SIG-M5 (cell line): ENCODE measurements at places on chromosomes 4 and X.

DNA sequence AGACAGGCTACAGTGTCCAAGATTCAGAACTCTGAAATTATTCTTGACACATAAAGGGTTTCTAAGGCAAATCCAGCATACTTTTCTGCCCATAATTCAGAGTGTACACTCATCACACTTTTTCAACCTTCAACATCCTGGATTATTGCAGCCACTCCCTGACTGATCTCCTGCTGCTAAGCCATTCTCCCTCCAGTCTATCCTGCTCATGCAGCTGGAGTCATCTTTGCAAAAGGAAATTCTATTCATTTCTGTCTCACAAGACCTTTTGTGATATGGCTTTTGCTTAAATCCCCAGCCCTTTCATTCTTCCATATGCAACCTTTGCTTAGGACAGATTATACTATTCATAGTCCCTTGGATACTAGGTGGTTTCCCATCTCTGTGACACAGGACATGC lies 236.1 kb upstream of the LDB2 start:
- no peak for DNase-seq

- no peak for DNase-seq
These were observed 393.7 kb upstream of the INTU start for GRCh38 chr4:127238956-127239475.

DNA sequence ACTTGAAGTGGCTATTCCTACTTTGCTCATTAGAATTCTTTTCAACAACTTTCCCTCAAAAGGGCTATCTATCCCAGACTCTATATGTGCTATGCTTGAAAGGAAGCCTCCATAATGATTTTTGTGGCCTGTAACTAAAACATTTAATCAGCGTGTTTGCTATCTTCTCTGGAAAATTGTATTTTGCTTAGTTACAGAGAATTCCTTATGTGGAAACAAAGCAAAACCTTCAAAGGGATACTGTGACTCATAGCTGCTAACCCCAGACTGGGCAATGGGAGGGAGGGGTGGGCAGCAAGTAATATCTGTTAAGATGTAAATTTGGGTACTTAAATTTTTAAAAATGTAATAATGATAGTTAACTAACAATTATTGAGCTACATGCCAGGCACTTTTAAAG lies 3.7 kb downstream of the SLC25A14 start:
- DNase-seq = no peak

GRCh38 chrX:139801397-139801813 lies 93.4 kb upstream of the MCF2 start:
- DNase-seq = no peak

- DNase-seq = no peak
These were observed 277.4 kb downstream of the PAPSS1 start for GRCh38 chr4:107442538-107443111.

DNA sequence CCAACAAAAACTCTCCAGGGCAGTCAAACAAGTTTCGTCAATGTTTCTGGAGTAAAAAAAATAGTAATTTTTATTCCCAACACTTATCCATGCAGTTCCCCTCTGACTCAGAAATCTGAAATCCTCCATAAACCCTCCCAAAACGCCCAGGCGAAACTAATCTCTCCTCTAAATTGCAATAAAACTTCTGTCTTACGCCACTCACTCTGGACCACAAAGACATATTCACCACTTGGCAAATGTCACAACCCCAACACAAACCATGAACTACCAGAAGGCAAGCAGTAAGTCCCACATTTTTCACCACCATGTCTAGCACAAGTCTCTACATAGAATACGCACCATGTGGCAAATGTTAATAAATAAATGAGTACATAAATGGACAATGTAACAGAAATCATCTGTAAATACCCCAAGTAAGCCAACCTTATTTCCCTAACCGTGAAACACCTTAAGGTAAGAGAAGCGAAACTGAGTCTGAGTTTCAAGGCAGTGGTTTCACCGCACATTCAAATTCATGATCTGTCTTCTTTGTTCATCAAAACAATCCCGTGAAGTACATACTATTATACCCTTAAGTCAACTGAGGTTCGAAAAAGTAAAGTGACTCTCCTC lies 1.6 kb downstream of the PAPSS1 start:
- DNase-seq = peak; percentile 45

GRCh38 chr4:97317671-97318070 lies 825.6 kb downstream of the STPG2 start:
- no peak for DNase-seq

- DNase-seq = no peak
These were observed 11.7 kb downstream of the MFAP3L start for GRCh38 chr4:170014359-170015011.

GRCh38 chr4:7341491-7342222 lies 93.1 kb downstream of the PSAPL1 start:
- no peak for DNase-seq

DNA sequence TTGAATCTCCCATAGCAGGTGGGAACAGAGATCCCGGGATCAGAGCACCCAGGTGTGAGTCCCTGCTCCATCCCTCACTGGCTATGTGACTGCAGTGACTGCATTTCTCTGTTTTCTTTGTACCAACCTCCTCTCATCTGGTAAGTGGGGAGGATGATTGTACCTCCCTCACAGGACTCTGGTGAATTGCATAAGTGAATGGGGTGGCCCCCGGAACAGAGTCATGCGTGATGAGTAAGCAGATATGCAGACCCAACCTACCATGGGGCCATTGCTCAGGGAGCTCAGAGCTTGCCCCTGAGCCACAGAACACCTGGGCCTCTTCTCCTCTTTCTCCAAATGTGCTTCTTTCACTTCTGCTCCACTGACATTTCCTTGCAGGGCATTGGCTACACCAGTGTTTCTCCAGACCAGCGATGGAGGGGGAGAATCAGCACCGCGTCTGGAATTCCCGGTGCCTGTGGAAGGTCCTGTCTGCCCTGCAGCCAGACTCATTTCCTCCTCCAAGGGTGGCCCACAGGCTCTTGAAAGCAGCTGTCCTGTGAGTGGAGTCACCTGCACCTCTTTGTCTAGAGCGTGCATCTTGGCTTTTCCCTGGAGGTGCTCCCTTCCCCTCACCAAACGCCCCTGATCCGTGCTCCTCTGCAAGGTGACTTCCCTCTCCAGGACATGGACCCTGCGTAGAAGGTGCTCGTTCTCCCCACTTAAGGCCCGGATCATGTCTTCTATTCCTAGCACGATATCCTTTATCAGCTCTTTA lies 30.0 kb downstream of the C4orf50 start:
- no peak for DNase-seq

DNA sequence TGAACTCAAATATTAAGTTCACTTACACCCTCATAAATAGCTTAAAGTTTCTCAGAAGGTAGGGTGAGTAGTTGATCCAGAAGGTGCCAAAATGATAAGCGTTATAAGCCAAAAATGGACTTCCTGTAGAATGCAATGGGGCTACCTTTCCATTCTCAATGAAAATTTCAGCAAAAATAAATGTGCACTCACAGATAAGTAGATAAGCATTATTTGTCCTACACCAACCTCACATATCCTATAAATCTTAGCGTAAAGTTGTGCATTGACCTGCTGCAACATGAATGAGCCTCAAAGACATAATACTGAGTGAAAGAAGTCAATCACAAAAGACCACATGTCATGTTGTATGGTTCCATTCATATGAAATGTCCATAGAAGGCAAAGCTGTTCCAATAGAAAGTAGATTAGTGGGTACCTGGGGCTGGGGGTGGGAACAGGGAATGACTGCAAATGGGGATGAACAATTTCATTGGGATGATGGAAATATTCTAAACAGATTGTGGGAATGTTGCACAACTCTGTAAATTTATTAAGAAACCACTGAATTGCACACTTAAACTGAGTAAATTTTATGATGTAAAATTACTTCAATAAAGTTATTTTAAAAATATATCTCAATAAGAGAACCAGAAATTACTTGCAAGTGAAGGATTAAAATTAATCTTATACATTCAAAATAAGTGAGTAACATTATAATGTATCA lies 100.9 kb downstream of the AMELX start:
- DNase-seq = no peak

DNA sequence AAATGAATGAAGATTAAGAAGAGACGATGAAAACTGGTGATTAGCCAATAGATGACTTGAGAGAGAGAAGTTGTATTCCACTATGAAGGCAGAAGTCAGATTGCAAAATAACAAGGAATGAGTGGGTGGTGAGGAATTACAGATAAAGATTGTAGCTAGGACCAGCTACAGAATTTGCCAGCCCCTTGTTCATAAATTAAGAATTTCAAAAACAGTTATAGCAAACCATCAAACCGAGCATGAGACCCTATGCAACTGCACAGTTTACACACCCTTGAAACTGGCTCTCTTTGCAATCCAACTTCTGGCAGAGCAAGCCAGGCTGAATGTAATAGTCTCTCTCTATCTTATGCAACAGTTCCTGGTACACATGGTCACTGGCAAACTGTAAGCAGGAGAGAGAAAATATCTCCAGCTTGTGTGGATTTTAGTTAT lies 35.2 kb downstream of the STAP1 start:
- no peak for DNase-seq

DNA sequence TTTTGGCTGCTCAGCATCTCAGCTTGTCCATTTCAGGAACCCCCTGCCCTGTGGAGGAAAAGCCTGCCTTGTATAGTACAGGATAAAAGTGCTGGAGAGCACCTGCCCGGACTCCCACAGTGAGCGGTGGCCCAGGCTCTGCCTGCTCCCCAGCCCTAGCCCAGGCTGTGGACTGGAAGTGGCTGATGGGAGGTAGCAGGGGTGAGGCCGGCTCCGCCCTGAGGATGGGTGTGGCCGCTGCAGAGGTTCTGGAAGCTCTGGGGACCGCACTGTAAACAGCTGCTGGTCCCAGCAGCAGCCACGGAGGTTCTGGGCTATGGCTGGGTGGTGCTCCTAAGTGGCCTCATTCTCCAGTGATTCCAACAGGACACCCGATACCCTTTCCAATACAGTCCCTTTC lies 56.6 kb upstream of the HELT start:
- DNase-seq = no peak

- no peak for DNase-seq
These were observed 190.1 kb downstream of the ADAMTS3 start for GRCh38 chr4:72378901-72379300.

DNA sequence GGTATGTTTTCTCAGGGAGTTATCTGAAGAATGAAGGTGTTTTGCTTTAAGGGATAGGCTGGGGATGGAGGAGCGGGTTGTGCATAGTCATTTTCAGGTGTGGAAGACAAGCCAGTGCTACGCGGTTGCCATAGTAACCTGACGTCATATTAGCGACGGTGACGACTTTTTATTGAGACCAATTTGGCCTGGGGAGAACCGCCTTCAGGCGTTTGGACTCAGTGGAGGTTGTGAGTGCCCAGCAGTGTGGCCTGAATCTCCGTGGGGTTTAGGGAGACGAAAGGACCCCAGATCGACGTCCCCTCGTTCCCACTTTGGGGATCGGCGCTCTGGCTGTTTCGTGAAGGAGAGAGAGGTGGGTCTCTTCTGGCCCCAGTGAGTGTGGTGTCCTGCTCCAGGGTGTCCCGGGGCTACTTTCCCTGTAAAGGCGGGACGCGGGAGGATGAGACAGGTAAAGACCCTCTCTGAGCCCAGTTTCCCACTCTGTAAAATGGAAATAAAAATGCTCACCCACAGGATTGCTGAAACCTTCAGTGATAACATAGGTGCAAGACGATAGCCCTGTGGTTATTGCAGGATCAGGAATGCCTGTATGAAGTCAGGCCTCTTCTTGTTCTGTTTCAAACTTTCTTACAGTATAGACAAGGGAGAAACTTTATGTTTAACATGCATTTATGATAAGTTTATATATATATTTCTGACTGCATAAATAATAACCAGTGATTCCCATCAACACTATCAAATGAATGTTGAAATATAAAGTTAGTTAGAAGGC lies 48.6 kb downstream of the GPRASP3 start:
- DNase-seq = no peak

- no peak for DNase-seq
These were observed 94.1 kb upstream of the GPR50 start for GRCh38 chrX:151082077-151082948.

- DNase-seq = no peak
These were observed 85.9 kb downstream of the REPS2 start for GRCh38 chrX:17032351-17032750.

DNA sequence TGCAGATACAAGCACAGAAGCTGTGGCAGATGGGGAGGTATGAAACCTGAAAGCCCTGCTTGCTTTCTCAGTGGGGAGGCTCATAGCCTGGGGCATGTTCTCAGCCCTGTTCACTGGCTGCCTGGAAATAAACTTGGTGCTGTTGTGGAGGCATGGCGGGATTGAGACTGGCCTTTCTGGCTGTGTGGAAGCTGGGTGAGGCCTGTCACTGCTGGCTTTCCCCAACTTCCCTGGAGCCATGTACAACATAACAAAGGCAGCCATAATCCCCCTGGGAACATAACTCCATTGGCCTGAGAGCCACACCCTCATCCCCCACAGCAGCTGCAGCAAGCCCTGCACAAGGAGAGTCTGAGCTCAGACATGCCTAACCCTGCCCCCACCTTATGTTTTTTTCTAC lies 237.7 kb upstream of the TLL1 start:
- DNase-seq = no peak

GRCh38 chrX:20989361-20989760 lies 384.9 kb upstream of the CNKSR2 start:
- DNase-seq = no peak
